ENCODE measurements at places on chromosomes 1 and 21.

- DNase-seq, result no peak
Measured at GRCh38 chr1:182600745-182601415, 3.3 kb downstream of the RGS16 start.

DNA sequence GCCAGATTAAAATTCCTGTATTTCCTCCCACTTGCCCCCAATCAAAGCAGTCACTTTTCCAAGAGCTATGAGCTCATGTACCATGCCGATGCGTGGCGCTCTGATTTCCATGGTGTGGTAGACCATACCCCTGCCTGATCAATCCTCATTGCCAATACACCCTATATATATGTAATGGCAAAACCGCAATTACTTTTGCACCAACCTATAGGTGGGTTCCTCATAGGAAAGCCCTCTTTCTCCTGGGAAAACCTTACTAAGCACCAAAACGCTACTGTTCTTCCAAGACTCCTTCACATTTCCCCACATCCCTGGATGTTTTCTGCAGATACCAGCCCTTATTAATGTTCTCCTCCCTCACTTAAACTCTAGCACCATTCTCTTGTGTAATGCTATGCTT, 11.0 kb downstream of the KCNJ6 start:
- no peak for DNase-seq

GRCh38 chr1:16717336-16718098, 22.8 kb upstream of the RNU1-4 start:
- no peak for DNase-seq

- no peak for DNase-seq
Measured at GRCh38 chr1:47912756-47913155, 84.4 kb downstream of the TRABD2B start.

DNA sequence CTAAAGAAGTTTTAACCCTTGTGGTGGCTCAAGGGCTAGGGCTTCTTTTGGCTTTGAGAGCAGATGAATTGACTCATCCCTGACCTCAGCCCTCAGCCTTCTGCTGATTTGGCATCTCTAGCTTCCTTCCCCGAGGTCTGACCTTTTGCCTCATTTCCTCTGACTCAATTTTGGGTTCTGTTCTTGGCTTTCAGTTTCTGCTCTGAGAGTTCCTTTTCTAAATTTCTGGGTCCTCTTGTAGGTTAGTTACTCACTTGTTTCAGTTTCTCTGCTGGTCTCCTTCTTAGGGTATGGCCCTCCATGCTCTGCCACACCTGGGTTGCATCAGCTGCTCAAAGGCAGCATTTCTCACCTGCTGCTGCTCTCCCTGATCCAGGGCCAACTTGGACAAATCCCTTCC, 19.4 kb downstream of the PDE4B start:
- DNase-seq, result peak; percentile 29

DNA sequence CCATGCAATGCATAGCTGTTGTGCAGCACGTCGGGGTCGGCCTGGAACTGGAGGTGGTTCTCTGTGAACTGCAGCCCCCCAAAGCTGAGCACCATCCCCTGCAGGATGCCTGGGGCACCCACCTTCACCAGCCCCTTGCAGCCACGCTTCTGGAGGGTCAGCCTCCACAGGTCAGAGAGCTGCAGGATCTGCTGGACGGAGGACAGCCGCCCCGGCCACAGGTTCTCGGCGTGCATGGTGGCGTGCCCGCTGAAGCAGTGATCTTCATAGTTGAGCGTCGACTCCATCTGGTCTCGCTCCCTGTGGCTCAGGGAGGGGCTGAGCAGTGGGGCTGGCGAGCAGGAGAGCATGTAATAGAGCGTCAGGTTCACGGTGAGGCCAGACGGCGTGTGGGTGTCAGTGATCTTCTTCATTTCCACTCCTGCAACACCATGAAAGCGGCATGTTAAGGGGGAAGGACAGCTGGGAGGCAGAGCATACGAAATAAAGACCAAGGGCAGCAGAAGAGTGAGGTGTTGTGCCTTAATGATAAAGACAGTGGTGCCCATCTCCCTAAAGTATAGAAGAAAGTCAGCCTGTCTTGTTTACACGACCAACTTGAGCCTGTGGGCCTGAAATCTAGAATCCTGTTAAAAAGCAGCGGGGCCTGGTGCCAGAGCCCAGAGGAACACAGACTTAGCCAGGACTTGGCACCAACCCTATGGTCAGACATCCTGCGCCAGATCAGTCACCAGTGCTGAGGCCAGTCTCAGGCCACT, 3.0 kb downstream of the KIAA2013 start:
- no peak for DNase-seq

GRCh38 chr1:102661481-102661880, 446.8 kb downstream of the COL11A1 start:
- DNase-seq, result no peak

DNA sequence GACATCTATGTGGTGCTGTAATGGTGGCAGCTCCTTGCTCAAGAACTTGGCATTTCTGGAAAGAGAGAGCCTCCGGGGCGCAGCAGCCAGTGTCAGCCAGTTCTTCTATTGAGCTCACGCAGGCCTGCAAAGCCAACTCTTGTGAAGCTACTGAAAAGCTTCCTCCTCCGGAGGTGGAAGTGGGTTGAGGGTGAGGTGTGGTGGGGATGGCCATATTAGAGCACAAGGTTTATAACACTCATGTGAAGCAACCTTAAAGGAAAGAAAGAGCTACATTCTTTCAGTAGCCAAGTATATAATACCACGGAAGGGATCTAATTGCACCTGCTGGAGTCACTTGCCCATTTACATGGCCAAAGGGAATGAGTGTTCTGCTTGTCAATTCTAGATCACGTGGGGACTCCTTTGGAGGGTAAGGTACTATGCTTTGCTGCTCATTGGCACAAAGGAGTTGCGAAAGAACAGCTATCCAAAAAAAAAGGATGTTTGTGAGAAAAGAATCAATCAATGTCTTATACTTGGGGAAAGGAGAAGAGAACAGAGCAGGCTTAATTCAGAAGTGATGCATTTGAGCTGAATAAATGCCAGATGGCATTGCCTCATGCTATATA, 18.3 kb upstream of the MAP10 start:
- no peak for DNase-seq

GRCh38 chr1:118186026-118186425, 998 bp upstream of the SPAG17 start:
- no peak for DNase-seq

DNA sequence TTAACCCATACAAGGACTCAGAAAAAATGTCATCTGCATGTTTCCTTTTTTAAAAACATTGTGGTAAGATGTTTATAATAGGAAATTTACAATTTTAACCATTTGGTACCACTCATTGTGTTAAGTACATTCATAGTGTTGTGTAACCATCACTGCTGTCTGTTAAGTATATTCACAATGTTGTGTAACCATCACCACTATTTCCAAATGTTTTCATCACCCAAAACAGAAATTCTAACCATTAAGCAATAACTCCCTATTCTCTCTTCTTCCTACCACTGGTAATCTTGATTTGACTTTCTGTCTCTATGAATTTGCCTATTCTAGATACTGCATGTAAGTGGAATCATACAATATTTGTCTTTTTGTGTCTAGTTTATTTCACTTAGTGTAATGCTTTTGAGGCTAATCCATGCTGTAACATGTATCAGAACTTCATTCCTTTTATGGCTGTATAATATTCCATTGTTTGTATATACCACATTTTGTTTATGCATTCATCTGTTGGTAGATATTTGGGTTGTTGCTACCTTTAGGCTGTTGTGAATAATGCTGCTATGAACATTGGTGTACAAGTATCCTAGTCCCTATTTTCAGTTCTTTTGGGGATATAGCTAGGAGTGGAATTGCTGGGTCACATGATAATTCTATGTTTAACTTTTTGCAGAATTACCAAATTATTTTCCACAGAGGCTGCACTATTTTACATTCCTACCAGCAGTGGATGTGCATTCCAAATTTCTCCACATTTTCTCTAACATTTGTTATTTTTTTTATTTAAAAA, 14.1 kb downstream of the HIPK1 start:
- DNase-seq, result no peak

DNA sequence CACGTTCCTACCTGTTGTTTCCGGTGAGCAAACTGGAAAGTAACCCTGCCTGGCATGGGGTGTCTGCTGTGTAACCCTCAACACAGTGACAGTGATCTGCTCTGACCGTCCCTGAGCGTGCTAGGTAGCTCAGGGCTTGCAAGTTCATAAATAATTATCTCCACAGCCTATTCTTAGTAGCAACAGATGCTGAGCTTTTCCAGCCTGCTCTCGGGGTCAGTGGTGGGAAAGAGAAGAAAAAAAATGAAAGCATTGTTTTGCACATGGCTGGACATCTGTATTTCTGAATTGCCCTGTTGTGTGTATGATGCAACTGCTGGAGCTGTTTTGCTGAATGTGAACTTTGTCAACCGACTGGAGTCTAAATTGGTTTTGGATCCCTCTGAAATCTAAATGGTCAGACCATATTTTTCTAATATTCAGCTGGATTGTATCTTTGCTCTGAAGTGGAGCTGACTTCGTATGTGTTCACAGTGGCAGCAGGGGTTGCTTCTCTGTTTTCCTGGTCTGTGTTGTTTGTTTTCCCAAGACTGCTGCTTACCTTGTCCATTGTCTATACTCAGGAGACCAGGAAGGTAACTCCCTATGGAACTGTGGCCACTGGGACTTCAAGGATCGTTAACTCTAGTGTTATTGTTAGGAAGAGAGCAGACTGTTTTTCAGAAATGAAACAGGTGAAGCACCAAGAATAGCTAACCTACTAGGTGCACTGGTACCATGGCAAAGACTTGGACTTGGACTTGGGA, 27.0 kb downstream of the TGFB2 start:
- DNase-seq, result no peak

Measured in GM18507 (cell line).